ENCODE measurements at places on chromosomes 3 and 15. TPM values are rescaled to one million over a fixed set of nuclear protein-coding genes. Genes with fewer than 3 reads are reported as not detected.
A peak's percentile ranks its signal among the peaks of the same experiment; 100 is the strongest.

Gene PLCH1
- total RNA-seq, result 0.36 TPM

- H3K27ac ChIP-seq, result no peak overlapping the region
- no peaks in the 10 kb centered on the region for H3K27me3 ChIP-seq
- no peaks in the 10 kb centered on the region for H3K36me3 ChIP-seq
- no peak overlapping the region for H3K4me3 ChIP-seq
- DNase-seq, result no peak
- no peaks in the 10 kb centered on the region for H3K4me1 ChIP-seq
Measured at GRCh38 chr3:6644070-6644929, 216.6 kb upstream of the GRM7 start.

DNA sequence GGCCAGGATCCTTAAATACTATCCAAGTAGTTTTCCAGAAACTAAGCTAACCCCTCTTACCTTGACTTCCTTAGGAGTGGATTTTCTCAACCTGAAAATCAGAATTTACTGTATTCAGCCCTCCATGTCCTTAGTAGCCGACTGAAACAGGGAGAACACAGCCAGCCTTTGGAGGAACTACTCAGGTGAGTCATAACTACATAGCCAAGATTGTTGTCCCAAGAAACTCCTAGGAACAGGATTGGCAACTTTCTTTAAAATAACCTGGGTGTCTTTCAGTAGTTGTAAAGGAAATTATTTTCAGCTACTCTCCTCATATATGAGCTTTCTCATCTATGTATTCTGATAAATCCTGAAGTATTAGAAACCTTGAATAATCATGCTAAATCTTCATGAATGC is 22.3 kb downstream of the FANCD2OS start:
- no peak overlapping the region for H3K27ac ChIP-seq
- H3K4me1 ChIP-seq, result no peaks in the 10 kb centered on the region
- no peak for DNase-seq
- H3K36me3 ChIP-seq, result peaks cover 14% of the 10 kb centered on the region
- no peaks in the 10 kb centered on the region for H3K27me3 ChIP-seq
- no peak overlapping the region for H3K4me3 ChIP-seq

- H3K4me3 ChIP-seq, result no peak overlapping the region
- H3K36me3 ChIP-seq, result peaks cover 87% of the 10 kb centered on the region
- peak; percentile 83 for DNase-seq
- H3K27ac ChIP-seq, result no peak overlapping the region
- H3K27me3 ChIP-seq, result no peaks in the 10 kb centered on the region
Measured at GRCh38 chr3:123159926-123160635, 41.7 kb upstream of the SEC22A start.

Gene TLR9
- total RNA-seq, result not detected

Gene TEX55
- total RNA-seq, result not detected

Gene HRG
- total RNA-seq, result not detected

GRCh38 chr3:10015461-10015904 is 10.8 kb upstream of the FANCD2 start:
- peak overlapping the region; percentile 2 for H3K4me3 ChIP-seq
- peaks cover 10% of the 10 kb centered on the region for H3K36me3 ChIP-seq
- peaks cover 47% of the 10 kb centered on the region for H3K4me1 ChIP-seq
- no peaks in the 10 kb centered on the region for H3K27me3 ChIP-seq
- peak; percentile 75 for DNase-seq
- peak overlapping the region; percentile 58 for H3K27ac ChIP-seq

DNA sequence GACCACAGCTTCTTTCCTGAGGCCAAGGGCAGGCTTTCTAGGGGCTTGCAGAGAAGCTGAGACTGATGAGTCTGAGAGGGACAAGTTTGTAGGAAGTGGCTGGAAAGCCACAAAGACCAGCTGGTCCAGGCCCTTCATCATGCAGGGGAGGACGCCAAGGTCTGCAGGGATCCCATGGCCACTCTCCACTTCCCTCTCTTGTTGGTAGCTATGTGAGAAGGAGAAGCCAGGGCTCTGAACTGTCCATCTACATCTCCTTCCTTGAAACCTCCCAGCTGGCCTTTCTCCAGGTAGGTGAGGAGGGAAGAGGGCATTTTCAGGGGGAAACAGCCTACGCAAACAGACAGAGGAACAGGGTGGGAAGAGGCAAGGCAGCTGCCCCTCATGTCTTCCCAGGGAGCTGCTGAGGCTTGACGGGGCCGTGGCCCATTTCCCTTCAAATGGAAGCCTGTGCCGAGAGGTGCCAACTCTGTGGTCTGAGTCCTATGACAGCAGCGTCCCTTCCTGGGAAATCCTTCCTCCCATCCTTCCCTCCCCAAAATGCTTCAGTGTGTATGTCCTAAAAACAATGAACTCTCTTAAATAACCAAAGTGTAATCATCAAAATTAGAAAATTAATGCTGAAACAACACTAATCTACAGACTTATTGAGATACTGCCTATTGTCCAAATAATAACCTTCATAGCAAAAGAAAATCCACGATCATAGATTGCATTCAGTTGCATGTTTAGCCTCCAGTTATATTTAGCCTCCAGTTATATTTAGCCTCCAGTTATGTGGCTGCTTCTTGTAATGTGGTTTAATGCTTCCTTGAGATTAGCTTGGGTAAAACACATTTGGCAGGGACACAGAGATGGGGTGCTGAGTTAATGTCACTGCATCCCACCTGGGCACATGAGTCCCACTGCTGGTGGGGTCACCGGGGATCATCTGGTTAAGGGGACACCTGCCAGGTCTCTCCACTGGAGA is 36.0 kb downstream of the GNB5 start:
- no peak overlapping the region for H3K27ac ChIP-seq
- no peaks in the 10 kb centered on the region for H3K36me3 ChIP-seq
- no peaks in the 10 kb centered on the region for H3K27me3 ChIP-seq
- no peak overlapping the region for H3K4me3 ChIP-seq
- DNase-seq, result no peak
- H3K4me1 ChIP-seq, result no peaks in the 10 kb centered on the region

DNA sequence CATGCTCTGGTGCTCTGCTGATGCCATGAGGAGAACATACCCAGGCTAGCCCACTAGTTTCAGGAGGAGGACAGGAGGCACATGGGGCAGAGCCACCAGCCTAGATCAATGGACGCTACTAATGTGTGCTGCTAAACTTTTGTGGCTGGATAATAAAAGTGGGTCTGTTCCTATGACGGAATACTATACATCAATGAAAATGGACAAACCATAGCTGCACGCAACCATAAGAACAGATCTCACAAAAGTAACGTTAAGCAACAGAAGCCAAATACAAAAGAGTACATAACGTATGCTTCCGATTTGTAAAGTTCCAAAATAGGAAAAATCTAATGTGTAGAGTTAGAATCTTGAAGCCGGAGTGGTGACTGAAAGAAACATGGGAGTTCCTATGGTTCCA is 11.5 kb downstream of the B4GALT4 start:
- H3K27ac ChIP-seq, result no peak overlapping the region
- peaks cover 64% of the 10 kb centered on the region for H3K36me3 ChIP-seq
- H3K4me3 ChIP-seq, result no peak overlapping the region
- peaks cover 6% of the 10 kb centered on the region for H3K4me1 ChIP-seq
- DNase-seq, result no peak

All from osteoblast (primary cell).